RPMI7951 (cell line): ENCODE measurements at places on chromosomes 13 and 19. TPM values are rescaled to one million over a fixed set of nuclear protein-coding genes. Genes with fewer than 3 reads are reported as not detected.

KLK12 gene
- total RNA-seq, result not detected in 2 replicates

IRF2BP1 gene
- 12.1 and 19.4 TPM in 2 replicates for total RNA-seq

SIGLEC12 gene
- not detected in 2 replicates for total RNA-seq

KCNC3 gene
- 0.12 TPM in 1 of 2 replicates, not detected in the other for total RNA-seq

GRCh38 chr13:87754097-87754496 lies 82.9 kb downstream of the SLITRK5 start:
- no peak for DNase-seq

- DNase-seq, result no peak
Observed at GRCh38 chr13:57633950-57634838, 2.6 kb downstream of the PCDH17 start.

DNA sequence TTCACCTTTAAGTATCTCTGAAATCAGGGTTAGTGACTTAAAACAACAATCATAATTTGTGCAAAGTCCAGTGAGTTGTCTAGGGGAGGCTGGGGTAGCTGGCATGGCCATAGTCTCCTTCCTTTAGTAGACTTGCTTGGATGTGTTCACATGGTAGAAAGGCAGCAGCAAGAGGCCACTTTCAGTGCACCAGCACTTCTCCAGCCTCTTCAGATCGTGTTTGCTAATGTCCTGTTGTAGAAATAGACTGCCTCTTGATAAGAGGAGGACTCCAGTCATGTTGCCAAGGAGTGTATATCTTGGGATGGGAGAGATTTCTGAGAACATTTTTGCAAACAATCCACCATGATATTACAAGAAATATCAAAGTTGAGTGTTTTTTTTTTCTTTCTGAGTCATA lies 22.9 kb downstream of the WDFY2 start:
- DNase-seq, result no peak

GRCh38 chr13:32445461-32445860 lies 17.5 kb upstream of the N4BP2L1 start:
- no peak for DNase-seq

DNA sequence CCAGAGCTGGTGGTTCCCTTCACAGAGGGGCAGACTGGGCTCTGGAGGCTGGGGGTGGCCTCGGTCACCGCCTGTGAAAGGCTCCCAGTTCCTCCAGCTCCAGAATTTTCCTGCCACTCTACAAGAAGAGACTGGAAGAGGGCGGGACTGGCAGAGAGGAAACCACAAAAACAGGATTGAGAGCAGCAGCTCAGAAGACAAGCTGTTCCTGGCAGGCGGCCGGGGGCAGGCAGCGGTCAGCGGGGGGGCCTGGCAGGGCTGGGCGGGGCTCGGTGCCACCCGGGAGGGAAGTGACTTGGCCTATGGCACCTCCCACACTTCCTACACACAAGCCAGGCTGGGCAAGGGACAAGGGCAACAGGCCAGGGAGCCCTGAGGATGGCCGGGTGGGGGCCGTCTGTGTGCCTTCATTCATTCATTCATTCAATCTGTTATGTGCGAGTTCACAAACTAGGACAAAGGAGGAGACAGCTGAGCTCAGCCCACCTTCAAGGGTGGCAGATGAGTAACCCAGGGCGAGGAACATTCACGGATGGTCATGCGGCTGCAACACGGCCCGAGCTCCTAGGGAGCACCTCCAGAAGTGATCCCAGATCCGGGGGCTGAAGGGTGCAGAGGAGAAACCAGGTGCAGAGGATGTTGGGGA lies 16.9 kb upstream of the BTBD2 start:
- peak; percentile 95 for DNase-seq

- peak; percentile 3 for DNase-seq
Observed at GRCh38 chr13:64993514-64994164, 2236.5 kb downstream of the PCDH9 start.
